ENCODE measurements at places on chromosomes 13 and 19. TPM values are rescaled to one million over a fixed set of nuclear protein-coding genes. Genes with fewer than 3 reads are reported as not detected.

GRCh38 chr13:26299168-26299750 lies 45.3 kb downstream of the CDK8 start:
- no peak overlapping the region for H3K4me3 ChIP-seq
- DNase-seq = no peak
- H3K4me1 ChIP-seq = peaks cover 3% of the 10 kb centered on the region
- H3K27ac ChIP-seq = no peak overlapping the region
- H3K27me3 ChIP-seq = no peaks in the 10 kb centered on the region

DNA sequence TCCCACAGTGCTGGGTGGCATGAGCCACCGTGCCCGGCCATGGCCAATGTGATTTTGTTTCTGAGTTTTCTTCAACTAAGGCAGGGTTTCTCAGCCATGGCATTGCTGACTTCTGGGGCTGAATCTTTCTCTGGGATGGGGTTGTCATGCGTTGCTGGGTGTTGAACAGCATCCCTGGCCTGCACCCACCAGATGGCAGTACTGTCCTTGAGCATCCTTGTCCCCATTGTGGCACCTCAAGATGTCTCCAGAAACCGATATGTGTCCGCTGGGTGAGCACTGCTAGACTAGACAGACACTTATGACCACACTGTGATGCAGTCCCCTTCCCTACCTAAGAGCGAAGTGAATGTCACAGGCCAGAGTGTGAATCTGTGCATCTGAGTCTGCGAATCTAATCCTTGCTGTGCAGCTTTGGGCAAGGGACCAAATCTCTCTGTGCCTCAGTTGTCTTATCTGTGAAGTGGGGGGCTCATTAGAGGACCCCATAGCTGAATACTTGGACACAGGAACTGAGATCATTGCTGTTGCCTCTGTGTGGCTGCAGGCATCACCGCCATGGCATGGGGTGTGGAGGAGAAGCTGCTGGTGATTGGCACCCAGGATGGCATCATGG lies 50.3 kb upstream of the SIN3B start:
- H3K27me3 ChIP-seq = no peaks in the 10 kb centered on the region
- no peaks in the 10 kb centered on the region for H3K4me1 ChIP-seq
- H3K4me3 ChIP-seq = no peak overlapping the region
- peak; percentile 87 for DNase-seq
- no peak overlapping the region for H3K27ac ChIP-seq
- no peaks in the 10 kb centered on the region for H3K36me3 ChIP-seq

- no peaks in the 10 kb centered on the region for H3K36me3 ChIP-seq
- no peak for DNase-seq
- no peak overlapping the region for H3K27ac ChIP-seq
- no peaks in the 10 kb centered on the region for H3K4me1 ChIP-seq
- no peak overlapping the region for H3K4me3 ChIP-seq
- H3K27me3 ChIP-seq = no peaks in the 10 kb centered on the region
Measured at GRCh38 chr13:75513271-75513670, 24.4 kb downstream of the COMMD6 start.

The ZNF541 gene
- total RNA-seq = 0.42 TPM
